ENCODE measurements at places on chromosomes 12 and 14.

DNA sequence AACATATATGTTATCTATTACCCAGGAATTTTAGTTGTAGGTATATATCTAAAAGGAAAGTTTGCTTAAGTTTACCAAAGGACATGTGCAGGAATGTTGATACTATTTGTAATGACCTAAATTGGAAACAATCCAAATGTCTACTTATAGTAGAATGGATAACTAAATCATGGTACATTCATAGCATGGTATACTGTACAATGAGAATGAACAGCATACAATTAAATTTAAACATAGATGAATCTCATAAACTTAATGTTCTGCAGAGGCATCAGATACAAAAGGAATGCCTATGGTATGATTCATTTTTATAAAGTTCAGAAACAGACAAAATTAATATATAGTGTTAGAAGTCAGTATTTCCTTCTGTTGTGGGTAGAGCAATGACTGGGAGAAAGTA, 135.4 kb downstream of the GPHN start:
- no peak for DNase-seq

DNA sequence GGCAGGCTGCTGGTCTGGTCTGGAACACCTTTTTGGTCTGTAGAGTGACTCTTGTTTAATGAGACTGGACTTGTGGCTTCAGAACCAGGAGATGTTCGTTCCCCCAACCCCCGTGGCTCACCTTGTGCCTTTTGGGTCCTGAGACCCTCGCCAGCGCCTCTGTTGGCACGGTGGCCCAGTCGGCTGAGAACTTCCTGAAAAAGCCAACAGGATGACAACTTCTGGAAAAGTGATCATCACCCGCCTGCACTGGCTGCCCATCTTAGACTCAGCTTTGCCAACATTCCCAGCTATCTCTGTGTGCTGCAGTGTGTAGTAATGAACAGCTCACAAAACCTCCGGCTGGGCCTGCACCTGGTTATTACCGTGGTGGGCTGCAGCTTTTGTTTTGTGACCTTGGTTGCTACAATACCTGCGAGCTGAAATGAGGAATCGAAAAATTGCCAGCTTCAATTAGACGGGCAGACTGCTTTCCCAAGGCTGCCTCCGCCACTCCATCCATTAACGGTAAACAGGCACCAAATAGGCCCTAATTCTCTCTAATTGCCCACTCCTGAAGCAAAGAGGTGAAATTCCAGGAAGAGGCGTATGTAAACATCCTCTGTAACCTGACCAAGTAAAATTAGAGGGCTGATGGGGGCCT, 16.0 kb downstream of the MEG3 start:
- no peak for DNase-seq

GRCh38 chr12:84313323-84313675, 599.3 kb downstream of the SLC6A15 start:
- no peak for DNase-seq

GRCh38 chr12:54017878-54018467, 9.2 kb downstream of the HOXC8 start:
- no peak for DNase-seq

- no peak for DNase-seq
Observed at GRCh38 chr14:91910196-91910595, 37.3 kb downstream of the FBLN5 start.
